ENCODE measurements at places on chromosomes 16 and 17. TPM values are rescaled to one million over a fixed set of nuclear protein-coding genes. Genes with fewer than 3 reads are reported as not detected.

The GPR179 gene
- not detected for total RNA-seq

The TAC4 gene
- total RNA-seq: not detected

- peak; percentile 49 for DNase-seq
Measured at GRCh38 chr16:56911771-56912571, 20.0 kb upstream of the HERPUD1 start.

DNA sequence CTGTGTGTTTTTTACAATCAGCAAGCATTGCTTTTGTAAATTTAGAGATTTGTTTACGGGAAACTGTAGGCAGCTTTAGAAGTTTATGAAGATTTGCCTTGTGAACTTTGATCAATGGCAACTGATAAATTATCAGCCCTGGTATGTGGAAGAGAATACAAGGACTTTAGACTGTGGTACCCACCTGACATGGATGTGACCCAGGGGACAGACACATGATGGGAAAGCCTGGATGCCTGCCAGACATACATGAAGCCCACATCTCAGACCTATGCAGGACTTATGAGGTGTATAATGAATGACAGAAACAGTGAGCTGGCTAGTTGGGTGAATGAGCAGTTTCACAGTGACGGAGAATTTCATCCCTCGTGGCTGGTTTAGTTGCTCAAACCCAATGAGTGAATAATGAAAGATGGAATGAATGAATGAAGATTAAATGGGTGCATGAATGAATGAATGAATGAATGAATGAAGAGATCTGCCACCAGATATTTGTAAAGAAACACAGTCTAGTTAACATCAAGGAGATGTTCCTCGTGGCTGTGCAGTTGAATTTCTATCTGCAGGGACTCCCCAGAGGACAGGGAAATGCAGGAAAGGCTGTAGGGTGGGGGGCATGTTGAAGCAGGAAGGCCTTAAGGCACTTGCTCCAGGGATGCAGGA lies 7.6 kb downstream of the TMEM92 start:
- no peak for DNase-seq

DNA sequence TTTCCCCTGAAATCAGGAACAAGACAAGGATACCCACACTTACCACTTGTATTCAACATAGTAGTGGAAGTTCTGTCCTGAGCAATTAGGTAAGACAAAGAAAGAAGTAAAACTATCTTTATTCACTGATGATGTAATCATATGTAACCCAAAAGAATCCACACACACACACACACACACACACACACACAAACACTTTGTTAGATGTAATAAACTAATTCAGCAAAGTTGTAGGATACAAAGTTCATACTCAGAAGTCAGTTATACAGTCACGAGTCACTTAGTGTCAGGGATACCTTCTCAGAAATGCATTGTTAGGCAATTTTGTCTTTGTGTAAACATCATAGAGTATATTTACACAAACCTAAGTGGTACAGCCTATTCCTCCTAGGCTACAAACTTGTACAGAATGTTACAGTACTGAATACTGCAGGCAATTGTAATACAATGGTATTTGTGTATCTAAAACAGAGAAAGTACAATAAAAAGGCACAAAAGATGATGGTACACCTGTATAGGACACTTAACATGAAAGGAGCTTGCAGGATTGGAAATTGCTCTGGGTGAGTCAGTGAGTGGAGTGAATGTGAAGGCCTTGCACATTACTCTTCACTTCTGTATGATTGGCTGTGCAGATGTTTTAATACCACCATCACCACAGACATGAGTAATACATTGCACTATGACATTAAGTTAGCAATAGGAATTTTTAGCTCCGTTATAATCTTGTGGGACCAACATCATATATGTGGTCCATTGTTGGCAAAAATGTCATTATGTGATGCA lies 370.1 kb downstream of the ZFHX3 start:
- no peak for DNase-seq

- DNase-seq: no peak
Measured at GRCh38 chr17:28573040-28573380, 1.7 kb upstream of the PIGS start.

DNA sequence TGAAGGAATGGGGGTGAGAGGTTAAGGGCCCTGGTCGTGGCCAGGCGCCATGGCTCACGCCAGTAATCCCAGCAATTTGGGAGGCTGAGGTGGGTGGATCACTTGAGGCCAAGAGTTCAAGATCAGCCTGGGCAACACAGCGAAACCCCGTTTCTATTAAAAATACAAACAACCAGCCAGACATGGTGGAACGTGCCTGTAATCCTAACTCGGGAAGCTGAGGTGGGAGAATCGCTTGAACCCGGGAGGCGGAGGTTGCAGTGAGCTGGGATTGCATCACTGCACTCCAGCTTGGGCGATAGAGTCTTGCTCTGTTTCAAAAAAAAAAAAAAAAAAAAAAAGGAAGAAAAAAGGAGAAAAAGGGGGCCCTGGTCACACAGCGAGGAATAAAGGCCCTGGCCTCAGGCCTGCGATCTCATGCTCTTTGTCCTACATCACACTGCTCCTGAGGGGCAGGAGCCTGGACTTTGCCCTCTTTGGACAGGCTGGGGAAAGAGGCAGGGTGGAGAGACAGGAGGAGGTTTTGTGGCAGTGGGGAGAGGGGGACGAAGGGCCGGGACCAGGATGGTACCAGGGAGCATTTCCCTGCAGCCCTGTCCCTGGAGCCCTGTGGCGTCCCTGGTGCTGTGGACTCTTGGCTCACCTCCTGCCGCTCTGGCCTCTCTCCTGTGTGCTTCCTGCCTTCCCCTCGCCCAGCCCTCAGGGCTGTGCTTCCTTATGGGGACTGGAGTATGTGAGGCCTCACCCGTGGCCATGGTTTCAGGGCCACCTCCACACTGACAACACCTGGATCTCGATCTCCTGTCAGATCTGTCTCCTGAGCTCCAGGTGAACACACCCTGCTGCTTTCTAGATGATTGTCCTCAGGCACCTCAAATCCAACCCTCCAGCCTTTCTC lies 19.7 kb upstream of the SLC25A19 start:
- DNase-seq: no peak

GRCh38 chr17:68325961-68326360 lies 34.7 kb downstream of the ARSG start:
- DNase-seq: no peak

- no peak for DNase-seq
Measured at GRCh38 chr16:24536671-24537070, 2.7 kb upstream of the RBBP6 start.

DNA sequence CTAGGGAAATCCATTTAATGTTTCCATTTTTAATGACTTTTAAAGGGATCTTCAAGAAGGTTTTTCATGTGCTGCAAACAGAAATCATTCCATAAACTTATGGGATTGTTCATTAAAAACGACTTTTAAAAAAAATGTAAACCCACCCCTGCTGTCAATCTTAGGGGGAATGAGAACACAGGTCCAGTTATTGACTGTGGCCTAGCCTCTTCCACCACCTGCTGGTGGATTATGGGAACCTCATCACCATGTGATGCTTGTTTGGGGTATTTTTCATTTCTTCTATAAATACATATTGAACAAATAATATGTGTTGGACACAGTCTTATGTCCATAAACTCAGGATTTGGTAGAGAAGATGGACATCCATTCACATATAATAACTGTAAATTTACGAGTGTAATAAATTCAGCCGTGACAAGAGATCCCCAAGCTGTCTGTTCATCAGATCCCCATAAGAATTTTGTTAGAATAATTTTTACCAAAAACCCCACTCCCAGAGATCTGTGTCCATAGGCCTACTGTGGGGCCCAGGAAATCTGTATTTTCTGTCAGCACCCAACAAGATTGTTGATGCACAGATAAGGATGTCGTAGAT lies 42.0 kb upstream of the TMC5 start:
- peak; percentile 77 for DNase-seq

GRCh38 chr16:79372503-79373184 lies 227.9 kb downstream of the MAF start:
- DNase-seq: no peak

All from dermis microvascular lymphatic vessel endothelial cell (primary cell).